Temporal lobe (tissue), 4 donors: ENCODE measurements at places on chromosomes 7 and 10. TPM values are rescaled to one million over a fixed set of nuclear protein-coding genes. Genes with fewer than 3 reads are reported as not detected.

Gene SPDYE9
- total RNA-seq = 0.49 TPM

Gene TMEM273
- 1.2 TPM for total RNA-seq

Gene SLC25A28
- total RNA-seq = 15.2 TPM

Gene SEMA3D
- 2.0 TPM for total RNA-seq

Gene PRF1
- total RNA-seq = 0.25 TPM

Gene ZNF239
- total RNA-seq = 16.5 TPM

Gene PTPN12
- 93.7 TPM for total RNA-seq

Gene OR9A2
- 0.49 TPM for total RNA-seq

Gene ZMYND11
- total RNA-seq = 124 TPM

Gene INA
- 161 TPM for total RNA-seq

Gene PUS7
- 13.0 TPM for total RNA-seq

Gene SLC29A3
- 1.2 TPM for total RNA-seq

Gene GIGYF1
- total RNA-seq = 17.0 TPM

Gene LSM5
- total RNA-seq = 20.2 TPM

Gene STAMBPL1
- 6.6 TPM for total RNA-seq

Gene TUBB8
- total RNA-seq = not detected

Gene IL2RA
- not detected for total RNA-seq
